ENCODE measurements at places on chromosomes 5 and 9. TPM values are rescaled to one million over a fixed set of nuclear protein-coding genes. Genes with fewer than 3 reads are reported as not detected.

DNA sequence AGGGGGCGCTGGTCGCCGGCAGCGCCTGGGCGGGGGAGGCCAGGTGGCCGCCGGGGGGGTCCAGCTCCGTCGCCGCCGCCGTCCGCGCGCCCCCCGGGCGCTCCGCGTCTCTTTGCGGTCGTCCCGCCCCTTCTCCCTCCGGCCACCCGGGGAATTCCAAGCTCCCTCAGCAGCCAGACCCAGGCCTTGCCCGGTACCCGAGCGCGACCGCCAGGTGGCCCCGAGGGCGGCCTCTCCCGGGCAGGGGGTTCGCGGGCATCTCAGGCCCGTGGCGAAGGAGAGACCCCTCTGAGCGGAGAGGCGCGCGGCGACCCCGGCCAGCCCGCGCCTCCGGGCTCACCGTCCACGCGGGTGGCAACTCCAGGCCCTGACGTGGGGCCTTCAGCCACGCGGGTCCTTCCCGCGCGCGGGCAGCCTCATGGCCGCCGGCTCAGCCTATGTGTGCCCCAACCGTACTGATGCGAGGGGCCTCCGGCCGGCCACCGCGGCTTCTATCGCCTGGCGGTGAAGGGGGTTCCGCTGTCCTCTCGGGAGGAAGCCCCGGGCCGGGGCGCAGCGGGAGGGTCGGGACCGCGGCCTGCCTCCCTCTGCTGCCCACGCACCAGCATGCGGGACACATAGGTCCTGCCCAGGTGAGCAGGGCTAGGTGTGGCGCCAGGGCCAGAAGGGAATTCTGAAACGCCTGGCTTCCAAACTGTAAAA, 529 bp upstream of the NRARP start:
- no peak for DNase-seq

DNA sequence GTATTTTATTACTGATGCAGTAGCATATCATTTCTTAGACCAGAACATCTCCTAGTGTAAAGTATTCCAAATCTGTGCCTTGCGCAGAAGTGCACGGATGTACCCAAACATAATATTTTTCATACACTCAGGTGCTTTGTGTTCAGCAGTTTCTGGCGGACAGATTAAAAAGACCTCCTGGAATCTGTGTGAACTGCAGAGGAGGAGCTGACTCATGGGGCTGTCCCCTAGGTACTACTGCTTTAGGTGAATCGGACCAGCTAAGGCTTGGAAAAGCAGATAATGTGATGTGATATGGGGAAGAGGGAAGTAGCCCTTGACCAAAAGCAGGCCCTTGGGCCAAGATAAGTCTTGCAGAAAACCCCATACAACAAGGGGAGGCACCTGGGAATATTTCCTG, 310.1 kb downstream of the PLK2 start:
- DNase-seq = no peak

DNA sequence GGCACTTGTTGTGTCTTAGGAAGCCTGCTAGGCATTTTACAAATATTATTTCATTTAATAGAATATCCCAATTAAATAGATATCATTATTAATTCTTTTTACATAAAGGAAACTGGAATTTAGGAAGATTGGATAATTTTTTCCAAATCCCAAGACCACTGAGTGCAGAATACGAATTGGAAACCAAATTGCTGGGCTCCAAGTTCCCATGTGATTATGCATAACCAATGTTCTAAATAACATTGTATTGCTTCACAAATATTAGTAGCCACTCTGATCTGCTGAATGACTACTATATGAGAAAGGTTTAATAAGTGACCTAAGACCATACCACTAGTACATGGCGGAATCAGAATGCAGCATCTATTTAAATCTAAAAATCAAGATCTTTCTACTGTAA, 57.7 kb downstream of the ALDH1A1 start:
- no peak for DNase-seq

The GFI1B gene
- not detected for total RNA-seq

The UNC13B gene
- 12.3 TPM for total RNA-seq

DNA sequence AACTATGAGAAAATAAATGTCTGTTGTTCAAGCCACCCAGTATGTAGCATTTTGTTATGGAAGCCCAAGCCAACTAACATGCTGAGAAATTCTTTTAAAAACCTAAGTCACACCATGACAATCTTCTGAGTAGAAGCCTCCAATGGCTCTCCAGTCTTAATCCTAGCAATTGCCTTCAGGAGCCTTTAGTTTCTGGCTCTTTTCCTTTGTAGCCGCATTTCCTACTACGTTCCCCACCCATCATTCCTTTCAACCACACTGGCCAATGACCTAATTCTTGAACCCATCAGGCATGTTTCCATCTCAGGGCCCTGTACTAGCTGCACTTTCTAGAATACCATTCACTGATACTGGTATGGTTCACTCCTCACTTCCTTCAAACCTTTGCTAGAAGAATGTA, 2.1 kb upstream of the MRPS30 start:
- no peak for DNase-seq

The CER1 gene
- not detected for total RNA-seq

The SLC25A2 gene
- total RNA-seq = not detected

DNA sequence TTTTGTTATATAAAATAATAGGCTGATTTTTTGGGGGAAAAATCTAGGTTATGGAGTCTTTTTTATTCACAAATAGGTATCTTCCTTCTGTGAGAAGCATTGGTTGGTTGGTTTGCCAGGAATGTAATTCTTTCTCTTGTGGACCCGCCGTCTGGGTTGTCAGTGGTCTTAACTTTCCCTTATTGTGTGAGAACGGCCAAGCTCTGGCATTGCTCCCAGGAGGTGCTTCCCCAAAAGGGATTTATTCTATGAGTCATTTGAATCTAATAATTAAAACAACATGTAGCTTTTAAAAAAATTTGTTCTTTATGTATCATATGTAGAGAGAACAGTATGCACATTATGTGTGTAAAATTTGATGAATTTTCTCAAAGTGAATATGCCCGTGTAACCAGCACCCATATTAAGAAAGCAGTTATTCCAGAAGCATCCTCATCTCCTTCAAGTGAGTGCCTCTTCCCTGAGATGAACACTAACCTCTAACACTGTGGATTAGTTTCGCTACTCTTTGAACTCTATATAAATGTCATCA, 114.4 kb downstream of the MAST4 start:
- DNase-seq = no peak

DNA sequence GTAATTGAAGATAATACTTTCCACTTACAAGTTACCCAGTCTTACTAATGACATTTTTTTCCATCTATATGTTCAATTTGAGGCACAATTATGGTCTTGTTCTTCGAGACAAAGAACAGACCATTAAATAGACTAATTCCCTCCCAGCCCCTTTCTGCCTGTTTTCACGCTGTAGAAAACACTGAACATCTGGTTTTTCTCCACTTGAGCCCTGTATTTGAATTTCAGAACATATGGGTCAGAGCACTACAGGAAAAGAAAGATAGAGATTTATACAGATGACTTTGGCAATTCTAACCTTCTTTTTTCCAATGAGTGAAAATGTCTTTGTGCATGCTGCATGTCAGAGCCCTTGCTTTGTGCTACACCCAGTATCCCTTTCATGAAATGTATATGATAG, 506.9 kb downstream of the LRRC70 start:
- no peak for DNase-seq

The NUTM2G gene
- not detected for total RNA-seq

DNA sequence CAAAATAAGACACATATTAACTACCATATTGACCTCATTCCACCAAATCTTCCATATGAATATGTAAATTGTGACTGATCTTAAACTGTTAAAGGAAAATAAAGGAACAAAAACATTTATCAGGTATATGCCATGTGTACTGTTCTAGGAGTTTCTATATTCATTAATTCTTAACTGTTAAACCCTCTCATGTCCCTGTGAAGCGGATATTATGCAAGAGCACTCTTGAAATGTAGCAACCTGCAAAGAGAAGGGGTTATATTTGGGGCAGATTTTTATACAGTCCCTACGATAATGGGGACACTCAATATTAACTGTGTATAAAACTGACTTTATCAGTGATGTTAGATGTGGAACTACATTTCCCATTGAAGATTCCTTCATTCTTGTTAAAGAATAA, 184.9 kb upstream of the OR13F1 start:
- no peak for DNase-seq

GRCh38 chr9:129626079-129626624, at the start of gene NTMT1:
Gene NTMT1 (plus strand): TSS chr9:129626163. CDS start chr9:129632704, 6,541 bp downstream.
- peak; percentile 87 for DNase-seq

The MLLT3 gene
- total RNA-seq = 152 TPM

GRCh38 chr5:132663771-132664695, 6.1 kb downstream of the IL13 start:
- no peak for DNase-seq

DNA sequence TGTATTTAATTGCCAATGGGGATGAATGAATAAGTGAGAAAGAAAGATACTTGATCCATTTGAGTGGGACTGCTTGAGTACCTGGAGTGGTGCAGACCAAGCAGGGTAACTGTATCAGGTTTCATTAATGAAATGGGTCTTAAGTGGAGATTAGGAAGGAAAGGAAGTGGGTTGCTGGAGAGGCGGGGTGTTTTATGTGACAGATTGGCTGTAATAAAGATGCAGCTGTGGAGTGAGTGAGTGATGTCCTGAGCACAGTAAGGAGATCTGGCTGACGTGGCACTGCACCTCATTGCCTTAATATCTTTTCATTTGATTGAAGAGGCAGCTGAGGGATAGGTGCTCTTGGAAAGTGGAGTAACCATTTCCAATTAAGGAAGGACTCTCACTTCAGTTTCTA, 161.0 kb upstream of the CCDC152 start:
- no peak for DNase-seq

GRCh38 chr5:35852084-35852734, 4.5 kb upstream of the IL7R start:
- DNase-seq = no peak

- no peak for DNase-seq
Observed at GRCh38 chr5:3999929-4000328, 404.3 kb downstream of the IRX1 start.

- DNase-seq = no peak
Observed at GRCh38 chr9:116152941-116153764, 438 bp upstream of the PAPPA start.

DNA sequence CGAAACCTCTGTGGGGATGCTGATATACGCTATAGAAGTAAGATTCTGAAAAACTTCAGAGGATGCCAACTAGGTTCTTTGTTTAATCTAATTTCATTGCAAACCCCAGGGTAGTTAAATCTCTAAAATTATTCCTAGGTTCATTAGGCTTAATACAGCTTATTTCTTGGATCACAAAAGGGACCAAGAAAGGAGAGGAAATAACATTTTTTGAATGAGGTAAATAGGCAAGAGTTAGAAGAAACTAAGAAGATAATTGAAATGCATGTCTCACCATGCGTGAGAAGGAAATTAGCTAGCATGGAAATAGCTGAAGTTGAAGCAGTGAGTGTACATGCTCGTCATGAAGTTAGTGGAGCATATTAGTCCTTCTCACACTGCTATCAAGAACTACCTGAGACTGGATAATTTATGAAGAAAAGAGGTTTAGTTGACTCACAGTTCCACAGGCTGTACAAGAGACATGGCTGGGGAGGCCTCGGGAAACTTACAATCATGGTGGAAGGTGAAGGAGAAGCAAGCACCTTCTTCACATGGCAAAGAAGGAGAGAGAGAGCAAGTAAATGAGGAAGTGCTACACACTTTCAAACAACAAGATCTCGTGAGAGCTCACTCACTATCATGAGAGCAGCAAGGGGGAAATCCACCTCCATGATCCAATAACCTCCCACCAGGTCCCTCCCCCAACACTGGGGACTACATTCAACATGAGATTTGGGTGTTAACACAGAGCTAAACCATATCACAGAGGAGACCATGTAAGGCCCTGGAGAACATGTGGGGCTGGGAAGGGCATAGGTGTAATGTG, 125.1 kb upstream of the OSMR start:
- no peak for DNase-seq

GRCh38 chr5:173757403-173758209, 130.5 kb upstream of the CPEB4 start:
- no peak for DNase-seq

The ALDOB gene
- total RNA-seq = 0.16 TPM

The CYLC2 gene
- total RNA-seq = not detected

- no peak for DNase-seq
Observed at GRCh38 chr5:132779961-132780360, 2.9 kb upstream of the SEPTIN8 start.

DNA sequence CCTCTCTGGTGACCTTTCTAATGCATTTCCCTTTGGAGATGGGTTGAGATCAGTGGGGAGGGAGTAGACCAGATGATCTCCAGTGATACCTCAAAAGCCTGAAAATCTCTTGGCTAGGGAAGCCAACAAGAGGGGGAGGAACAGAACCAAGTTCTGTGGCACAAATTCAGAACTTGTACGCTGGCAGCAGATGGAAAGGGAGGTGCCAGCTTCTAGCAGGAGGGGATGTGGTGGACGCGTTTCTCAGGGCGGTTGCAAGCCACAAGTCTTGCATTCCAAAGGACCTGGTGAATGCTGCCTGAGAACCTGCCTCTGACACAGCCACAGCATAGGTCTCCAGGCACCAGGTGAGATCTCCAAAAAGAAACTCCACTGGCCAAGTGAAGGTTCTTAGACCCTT, 13.4 kb downstream of the SLIT3 start:
- DNase-seq = peak; percentile 20

DNA sequence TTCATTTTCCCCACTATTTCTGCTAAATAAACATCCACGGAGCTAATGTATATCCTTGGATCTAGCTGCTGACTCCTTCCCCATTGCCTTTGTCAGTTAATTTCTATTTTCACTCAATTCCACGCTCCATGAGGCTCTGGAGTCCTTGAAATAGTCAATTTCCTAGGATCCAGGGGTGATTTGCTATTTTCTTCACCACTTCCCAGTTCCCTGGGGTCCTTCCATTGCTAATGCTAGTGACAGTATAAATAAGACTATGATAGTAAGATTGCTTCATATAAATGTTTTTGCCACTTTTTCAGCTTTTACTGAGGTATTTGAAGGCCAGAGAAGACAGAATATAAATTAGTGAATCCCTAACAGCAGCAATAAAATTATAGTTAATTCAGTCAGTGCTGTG, 13.1 kb downstream of the TSSK1B start:
- DNase-seq = no peak

GRCh38 chr5:62373382-62373781, 30.3 kb downstream of the DIMT1 start:
- no peak for DNase-seq

The LCN1 gene
- total RNA-seq = not detected

- no peak for DNase-seq
Observed at GRCh38 chr5:24368115-24368514, 276.7 kb downstream of the CDH10 start.

DNA sequence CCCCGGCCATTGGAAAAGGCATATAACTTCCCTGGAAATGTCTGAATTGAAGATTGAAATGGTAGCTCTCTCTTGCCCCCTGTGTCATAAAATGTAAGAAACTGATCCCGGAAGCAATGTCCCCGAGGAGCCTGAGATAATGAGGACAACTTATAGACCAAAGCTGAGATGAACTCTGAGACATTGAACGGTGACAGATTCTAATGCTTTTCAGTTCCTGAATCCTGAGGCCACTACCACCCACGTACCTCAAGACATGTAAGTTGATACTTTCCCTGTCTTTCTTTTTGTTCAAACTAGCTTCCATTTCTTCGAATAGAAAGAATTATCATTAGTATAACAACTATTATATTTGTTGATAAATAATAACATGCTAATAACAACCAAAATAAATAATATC, 51.0 kb downstream of the KIF4B start:
- DNase-seq = no peak

Measured in occipital lobe (tissue), 3 donors.